C1 segment of cervical spinal cord (tissue), 14 donors: ENCODE measurements at places on chromosomes 16 and 17.
A peak's percentile ranks its signal among the peaks of the same experiment; 100 is the strongest.

GRCh38 chr17:58329035-58329809, 627 bp upstream of the TSPOAP1 start:
- DNase-seq: peak; percentile 32

DNA sequence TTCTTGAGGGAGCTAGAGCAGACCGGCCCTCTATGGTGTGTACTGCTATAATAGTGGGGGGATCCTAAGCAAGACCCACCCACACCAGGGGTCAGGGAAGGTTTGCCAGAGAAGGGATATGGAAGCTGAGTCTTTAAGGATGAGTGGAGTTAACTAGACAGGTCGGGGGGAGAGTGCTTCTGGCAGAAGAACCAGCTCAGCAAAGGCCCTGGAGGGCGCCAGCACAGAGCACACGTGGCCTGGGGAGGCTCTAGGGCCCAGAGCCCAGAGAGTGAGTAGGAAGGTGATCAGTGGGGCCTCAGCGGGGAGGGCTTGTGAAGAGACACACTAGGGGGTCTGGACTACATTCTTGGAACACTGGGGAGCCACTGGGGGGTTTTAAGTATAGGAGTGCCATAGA, 21.1 kb downstream of the NGFR start:
- DNase-seq: no peak

DNA sequence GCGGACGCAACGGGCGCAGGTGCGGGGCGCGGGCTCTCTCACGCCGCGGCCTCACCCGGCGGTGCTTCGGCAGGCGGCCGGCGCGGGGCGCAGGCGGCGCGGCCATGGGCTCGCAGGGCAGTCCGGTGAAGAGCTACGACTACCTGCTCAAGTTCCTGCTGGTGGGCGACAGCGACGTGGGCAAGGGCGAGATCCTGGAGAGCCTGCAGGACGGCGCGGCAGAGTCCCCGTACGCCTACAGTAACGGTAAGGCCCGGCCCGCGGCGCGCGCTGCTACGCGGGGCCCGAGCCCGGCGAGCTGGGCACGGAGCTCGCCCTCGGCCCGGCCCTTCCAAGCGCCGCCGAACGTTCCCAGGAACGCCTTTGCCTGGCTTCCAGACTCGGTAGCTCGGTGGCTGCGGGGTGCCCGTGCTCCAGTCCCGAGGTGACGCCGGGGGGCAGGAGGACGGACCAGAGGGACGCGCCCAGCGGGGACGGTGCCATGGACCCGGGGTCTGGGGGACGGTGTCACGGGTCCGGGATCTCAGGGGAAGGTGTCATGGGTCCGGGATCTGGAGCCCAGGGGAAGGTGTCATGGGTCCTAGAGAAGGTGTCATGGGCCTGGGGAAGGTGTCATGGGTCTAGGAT, 435 bp downstream of the RAB40C start:
- no peak for DNase-seq

DNA sequence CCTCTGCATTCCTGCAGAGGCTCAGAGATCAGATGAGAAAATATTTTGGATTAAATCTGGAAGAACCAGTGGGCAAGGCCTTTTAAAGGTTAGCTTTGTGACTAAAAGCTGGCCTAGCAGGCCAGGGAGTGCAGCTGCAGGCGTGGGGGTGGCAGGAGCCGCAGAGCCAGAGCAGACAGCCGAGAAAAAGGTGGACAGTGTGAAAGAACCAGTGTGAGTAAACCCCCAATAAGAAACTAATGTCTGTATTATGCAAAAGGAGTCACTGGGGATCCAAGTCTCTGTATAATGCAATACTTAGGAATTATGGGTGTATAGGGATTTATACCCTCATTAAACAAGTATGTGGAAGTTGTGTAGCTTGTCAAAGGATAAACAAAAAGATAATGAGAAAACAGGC, 21.4 kb upstream of the SPACA3 start:
- no peak for DNase-seq

DNA sequence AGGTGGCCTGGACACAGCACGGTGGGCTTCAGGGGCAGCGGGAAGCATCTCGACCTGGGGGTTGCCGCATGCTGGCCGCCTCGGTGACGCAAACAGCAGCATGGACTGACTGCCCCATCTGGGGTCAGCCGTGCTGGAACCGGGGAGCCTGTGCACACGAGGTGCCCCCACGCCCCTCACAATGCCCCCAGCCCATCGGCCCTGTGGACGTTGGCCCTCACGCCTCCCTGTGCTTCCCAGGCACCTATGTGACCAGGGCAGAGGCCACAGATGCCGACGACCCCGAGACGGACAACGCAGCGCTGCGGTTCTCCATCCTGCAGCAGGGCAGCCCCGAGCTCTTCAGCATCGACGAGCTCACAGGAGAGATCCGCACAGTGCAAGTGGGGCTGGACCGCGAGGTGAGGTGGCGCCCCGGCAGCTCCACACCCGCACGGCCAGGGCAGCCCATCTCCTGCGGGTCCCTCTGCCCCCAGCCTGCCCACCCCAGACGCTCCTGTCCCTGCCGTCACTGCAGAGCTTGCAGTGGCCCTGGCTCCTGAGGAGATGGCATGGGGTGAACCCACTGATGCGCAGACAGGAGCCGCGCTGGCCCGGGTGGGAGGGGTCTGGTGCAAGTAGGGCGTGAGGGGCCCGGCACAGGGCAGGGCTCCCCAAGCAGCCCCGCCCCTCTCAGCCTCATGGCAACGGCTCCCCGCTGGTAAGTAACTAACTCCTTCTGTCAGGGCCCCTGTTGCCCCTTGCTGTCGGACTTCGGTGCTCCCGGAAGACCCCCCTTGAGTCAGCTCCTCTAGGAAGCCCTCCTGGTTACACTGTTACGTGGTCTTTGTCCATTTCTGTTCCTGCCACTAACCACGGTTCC, 13.6 kb downstream of the CDH15 start:
- DNase-seq: no peak

GRCh38 chr17:28725166-28725659, 820 bp downstream of the TLCD1 start:
- no peak for DNase-seq

GRCh38 chr17:44346064-44346844, 1.2 kb downstream of the GRN start:
- DNase-seq: no peak
